ENCODE measurements at places on chromosomes 6 and 20.

DNA sequence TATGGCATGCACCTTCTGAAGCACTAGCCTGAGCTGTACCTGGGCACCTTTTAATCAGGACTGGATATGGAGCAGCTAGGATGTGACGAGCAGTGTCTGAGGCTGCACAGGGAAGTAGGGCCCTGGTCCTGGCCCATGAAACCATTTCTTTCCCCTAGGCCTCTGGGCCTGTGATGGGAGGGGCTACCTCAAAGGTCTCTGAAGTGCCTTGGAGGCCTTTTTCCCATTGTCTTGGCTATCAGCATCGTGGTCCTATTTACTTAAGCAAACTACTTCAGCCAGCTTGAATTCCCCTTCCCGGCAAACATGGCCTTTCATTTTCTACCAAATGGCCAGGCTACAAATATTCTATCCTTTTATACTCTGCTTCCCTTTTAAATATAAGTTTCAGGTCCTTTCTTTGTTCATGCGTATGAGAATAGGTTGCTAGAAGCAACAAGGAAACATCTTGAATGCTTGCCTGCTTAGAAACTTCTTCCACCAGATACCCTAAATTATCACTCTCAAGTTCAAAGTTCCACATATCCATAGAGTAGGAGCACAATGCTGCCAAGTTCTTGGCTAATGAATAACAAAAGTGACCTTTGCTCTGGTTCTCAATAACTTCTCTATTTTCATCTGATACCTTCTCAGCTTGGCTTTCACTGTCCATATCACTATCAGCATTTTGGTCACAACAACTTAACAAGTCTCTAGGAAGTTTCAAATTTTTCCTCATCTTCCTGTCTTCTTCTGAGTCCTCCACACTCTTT lies 673.1 kb downstream of the HTR1B start:
- no peak for DNase-seq

- peak; percentile 15 for DNase-seq
Observed at GRCh38 chr6:163457637-163458561, 43.4 kb downstream of the QKI start.

- no peak for DNase-seq
Observed at GRCh38 chr6:110597761-110598160, 121.3 kb upstream of the SLC22A16 start.

- DNase-seq: no peak
Observed at GRCh38 chr6:46528961-46529750, 37.9 kb upstream of the RCAN2 start.

GRCh38 chr20:12617076-12617475 lies 391.7 kb upstream of the SPTLC3 start:
- DNase-seq: no peak

DNA sequence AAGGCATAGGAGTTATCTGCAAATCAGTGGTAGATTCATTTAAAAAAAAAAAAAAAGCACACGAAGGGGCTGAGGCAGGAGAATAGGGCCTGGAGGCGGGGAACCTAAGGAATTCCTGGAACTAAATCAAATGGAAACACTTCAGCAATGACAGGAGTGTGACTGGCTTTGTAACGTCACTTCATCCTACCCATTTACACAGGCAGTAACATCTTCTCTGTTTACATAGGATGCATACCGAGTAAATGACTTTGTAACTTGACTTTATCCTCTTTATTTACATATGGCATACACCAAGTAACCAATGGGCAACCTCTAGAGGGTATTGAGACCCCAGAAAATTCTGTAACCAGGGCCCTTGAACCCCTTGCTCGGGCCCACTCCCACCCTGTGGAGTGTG lies 56.4 kb upstream of the IYD start:
- DNase-seq: no peak

DNA sequence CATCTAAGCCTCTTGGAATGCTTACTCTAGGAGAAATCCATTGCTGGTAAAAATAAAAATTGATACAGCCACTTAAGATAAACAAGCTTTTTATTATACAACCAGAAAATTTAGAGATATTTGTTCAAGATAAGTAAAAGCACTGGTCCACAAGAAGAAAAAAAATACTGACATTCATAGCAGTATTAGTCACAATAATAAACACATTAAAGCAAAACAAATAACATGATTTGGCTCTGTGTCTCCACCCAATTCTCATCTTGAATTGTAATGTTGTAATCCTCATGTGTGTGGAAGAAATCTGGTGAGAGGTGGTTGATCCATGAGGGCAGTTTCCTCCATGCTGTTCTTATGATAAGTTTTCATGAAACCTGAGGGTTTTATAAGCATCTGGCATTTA lies 1093.5 kb upstream of the ADGRB3 start:
- DNase-seq: no peak

DNA sequence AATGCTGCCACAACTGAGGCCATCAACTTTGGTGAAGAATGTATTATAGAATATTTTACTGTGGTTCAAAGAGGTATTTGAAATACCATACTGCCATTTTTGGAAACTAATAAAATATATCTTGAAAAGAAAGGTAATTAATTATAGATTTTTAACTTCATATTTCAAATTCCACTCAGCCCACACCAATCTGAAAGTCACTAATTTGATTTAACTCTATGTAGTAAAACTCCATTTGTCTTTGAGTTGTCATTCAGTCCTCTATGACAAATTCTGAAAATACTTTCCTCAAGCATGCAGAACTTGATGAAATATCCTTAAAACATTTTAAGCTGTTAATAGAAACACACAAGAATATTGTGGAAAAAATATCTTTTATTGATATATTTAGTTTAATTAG lies 1196.7 kb upstream of the CITED2 start:
- no peak for DNase-seq

GRCh38 chr6:130677312-130677711 lies 149.9 kb upstream of the SMLR1 start:
- DNase-seq: no peak

- DNase-seq: peak; percentile 42
Observed at GRCh38 chr20:21615617-21616080, 89.8 kb upstream of the PAX1 start.

GRCh38 chr6:111410371-111410770 lies 72.6 kb downstream of the REV3L start:
- DNase-seq: no peak

- DNase-seq: no peak
Observed at GRCh38 chr6:62393608-62394007, 107.6 kb upstream of the KHDRBS2 start.

DNA sequence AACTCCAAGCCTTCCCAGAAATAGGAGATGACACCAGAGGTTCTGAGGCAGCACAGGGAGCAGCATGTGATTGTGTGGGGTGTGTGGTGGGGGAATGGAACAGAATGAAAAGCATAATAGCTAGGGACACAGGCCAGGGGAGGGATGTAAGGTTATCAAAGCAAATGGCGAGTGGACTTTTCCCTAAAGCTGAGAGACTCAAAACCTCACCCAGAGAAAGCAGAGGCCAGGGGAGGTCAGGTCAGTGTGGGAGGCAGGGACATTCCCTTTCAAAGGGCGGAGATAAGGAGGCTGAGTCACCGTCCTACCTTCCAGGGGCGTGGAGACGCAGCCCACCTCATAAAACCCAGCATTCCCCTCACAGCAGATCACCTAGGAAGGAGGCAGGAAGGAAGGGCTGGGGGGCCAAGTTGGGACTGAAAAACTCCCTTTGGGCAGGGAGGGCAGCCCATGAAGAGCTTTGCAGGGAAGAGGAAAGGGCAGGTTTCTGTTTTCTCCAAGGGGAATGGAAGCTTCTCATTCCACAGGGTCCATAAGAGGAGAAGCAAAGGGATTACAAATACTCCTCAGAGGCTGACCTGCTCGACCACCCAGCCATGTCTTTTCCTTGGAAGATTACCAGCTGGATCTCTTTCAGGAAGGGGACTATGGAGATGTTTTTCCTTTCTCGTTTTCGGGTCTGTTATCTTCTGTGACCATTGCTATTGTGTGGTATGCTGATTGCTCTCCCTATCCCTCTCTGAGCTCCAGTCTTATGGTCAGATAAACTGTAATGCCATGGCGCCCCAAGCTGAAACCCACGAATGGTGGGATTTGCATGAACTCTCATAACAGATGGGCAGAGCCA lies 9.6 kb upstream of the LY6G5C start:
- DNase-seq: no peak

- no peak for DNase-seq
Observed at GRCh38 chr6:599576-600448, 57.1 kb downstream of the HUS1B start.

- DNase-seq: no peak
Observed at GRCh38 chr6:47118611-47119010, 76.5 kb upstream of the ADGRF1 start.

DNA sequence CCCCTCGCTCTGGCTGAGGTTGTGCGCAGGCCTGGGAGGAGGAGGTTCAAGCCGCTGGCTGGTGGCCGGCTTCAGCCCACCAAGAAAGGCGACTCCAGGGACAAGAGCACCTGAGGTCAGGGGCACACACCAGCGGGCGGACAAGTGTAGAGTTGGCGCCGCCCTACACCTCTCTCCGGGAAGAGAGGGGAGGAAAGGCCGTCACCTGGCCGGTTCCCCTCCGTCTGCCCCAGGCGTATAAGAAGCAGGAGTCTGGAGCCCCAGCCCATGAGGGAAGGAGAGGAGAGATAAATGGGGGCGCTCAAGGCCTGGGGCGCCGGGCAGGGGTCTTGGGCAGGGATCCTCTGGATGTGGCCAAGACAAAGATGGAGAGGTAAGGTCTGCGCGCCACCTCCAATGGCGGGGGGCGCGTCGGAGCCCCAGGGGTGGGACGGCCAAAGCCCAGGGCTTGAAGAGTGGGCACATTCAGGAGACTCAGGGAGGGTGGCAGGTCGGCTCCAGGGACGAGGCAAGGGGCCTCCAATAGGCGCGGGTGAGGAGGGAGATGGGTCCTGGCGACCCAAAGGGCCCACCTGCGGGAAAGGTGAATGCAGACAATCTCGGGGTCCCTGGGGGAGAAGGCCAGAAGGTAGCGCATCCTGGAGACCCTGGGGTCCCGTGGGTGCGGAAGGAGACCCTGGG lies 826 bp downstream of the RIMS4 start:
- no peak for DNase-seq

DNA sequence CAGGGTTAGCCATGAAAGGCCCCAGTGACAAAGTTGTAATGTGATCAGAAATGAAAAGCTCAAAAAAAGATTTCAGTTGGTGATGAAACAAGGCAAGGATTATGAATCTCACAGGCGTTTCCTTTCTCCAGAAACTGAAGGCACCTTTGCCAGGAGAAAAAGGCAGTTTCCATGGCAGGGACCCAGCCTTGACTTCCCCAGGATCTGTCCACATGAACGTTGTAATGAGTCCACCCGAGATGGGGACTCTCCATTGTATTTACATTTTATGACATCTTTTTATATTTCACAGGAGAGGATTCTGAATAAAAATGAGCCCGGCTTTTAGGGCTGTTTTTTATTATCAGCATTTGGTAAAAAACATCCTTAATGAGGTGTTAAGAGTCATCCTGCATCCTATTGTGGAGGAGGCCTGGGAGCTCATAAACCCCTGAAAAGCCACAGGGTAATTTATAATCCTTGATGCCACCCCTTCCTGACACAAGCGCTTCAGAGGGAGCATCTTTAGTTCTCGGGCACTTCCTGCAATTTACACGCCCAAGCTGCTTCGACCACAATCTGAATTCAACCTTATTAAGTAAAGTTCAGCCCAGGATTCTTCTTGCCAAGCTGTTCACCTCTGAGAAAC lies 74.1 kb upstream of the SALL4 start:
- DNase-seq: no peak

DNA sequence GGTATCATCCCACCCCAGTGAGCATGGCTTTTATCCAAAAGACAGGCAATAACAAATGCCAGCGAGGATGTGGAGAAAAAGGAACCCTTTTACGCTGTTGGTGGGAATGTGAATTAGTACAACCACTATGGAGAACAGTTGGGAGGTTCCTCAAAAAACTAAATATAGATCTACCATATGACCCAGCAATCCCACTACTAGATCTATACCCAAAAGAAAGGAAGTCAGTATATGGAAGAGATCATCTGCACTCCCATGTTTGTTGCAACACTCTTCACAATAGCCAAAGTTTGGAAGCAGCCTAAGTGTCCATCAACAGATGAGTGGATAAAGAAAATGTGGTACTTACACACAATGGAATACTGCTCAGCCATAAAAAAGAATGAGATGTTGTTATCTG lies 5.9 kb upstream of the KIAA1755 start:
- DNase-seq: no peak

DNA sequence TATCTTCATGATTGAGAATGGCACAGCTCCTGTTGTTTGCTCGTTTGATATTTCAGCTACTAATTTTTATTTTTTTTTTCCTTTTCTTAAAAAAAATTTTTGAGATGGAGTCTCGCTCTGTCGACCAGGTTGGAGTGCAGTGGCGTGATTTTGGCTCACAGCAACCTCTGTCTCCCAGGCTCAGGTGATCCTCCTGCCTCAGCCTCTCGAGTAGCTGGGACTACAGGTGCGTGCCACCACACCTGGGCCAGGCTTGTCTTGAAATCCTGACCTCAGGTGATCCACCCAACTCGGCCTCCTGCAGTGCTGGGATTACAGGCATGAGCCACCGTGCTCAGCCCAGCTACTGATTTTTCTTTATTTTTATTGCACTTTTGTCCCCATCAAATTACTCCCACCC lies 150.2 kb upstream of the SIM1 start:
- DNase-seq: no peak

DNA sequence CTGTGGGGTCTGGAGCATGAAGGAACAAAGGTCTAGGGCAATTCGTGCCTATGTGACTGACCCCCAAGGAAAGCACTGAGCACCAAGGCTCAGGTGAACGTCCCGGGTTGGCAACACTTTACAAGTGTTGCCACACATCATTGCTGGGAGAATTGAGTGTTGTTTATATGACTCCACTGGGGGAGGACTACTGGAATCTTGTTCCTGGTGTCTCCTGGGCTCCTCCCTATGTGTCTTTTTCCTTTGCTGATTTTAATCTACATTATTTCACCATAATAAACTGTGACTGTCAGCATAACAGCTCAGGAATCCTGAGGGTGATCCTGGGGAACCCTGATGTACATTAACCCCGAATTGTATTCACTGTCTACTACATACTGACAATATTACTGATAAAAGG lies 207.7 kb upstream of the BMP2 start:
- DNase-seq: no peak
